ENCODE measurements at places on chromosomes 2 and 18. TPM values are rescaled to one million over a fixed set of nuclear protein-coding genes. Genes with fewer than 3 reads are reported as not detected.

Gene GDF7
- 0.05 TPM for total RNA-seq

Gene LYG1
- total RNA-seq = 1.6 TPM

Gene DIPK1C
- not detected for total RNA-seq

Gene TMEM200C
- not detected for total RNA-seq

Gene NPPC
- total RNA-seq = not detected

Gene CYBRD1
- 38.6 TPM for total RNA-seq

Gene L3MBTL4
- not detected for total RNA-seq

Gene CCL20
- total RNA-seq = 7.2 TPM

Gene TSPYL6
- total RNA-seq = not detected

Gene SERPINB12
- total RNA-seq = not detected

Gene SEC11C
- total RNA-seq = 59.3 TPM

Gene CDH7
- total RNA-seq = 0.03 TPM

Gene UGT1A8
- not detected for total RNA-seq

Gene HOXD1
- 0.28 TPM for total RNA-seq

Gene C1QL2
- 0.14 TPM for total RNA-seq

Gene SH2D6
- 1.2 TPM for total RNA-seq

Gene ARHGEF4
- total RNA-seq = 7.7 TPM

Gene C18orf63
- total RNA-seq = not detected

Gene ZNG1B
- total RNA-seq = 42.8 TPM

Gene CLEC4F
- not detected for total RNA-seq

Gene ATOH8
- 4.5 TPM for total RNA-seq

Gene KLF7
- 27.0 TPM for total RNA-seq

Gene WBP1
- total RNA-seq = 80.0 TPM

Gene KIF5C
- 0.42 TPM for total RNA-seq

Gene CCDC121
- 4.1 TPM for total RNA-seq

Gene ATP8B1
- 9.9 TPM for total RNA-seq

Gene RGPD3
- total RNA-seq = 0.13 TPM

Gene FNDC4
- 4.3 TPM for total RNA-seq

Gene MYL12B
- total RNA-seq = 381 TPM

Gene ZSWIM2
- total RNA-seq = not detected

All from A549 treated with DMSO at 1 μM for 4 hours (cell line).